ENCODE measurements at places on chromosomes 4 and X.

- DNase-seq: no peak
Measured at GRCh38 chr4:139266208-139266582, 13.8 kb downstream of the MGARP start.

- DNase-seq: no peak
Measured at GRCh38 chr4:109334129-109335105, 32.0 kb upstream of the COL25A1 start.

DNA sequence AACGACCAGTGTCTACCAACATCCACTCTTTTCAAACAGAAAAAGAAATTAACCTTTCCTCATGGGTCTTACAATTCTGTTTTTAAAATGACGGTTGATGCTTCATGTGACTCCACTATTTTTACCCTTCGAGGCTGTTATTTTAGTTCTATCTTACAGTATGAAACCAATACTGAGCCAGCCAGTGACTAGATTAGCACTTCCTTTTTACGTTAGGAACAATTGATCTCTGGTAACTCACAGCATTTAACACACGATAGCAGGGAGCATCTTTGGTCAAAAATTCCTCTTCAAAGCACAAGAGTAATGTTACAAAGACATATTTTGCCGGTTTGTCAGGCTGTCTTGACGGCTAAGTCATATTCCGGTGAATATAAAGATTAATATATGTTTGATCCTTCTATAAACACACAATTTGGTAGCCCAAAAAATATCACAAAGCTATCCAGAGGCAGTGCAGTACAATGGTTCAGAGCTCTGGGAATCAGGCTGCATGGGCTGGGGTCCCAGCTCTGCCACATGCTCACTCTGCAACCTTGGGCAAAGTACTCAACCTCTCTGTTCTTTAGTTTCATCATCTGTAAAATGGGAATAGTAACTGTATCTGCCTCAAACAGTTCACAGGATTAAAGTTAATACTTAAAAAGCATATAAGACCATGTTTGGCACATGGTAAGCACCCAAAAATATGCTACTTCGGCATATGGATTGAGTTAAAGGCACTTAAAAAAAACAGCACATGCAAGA lies 62.9 kb upstream of the TXK start:
- no peak for DNase-seq

GRCh38 chr4:67048530-67048929 lies 496.8 kb downstream of the CENPC start:
- DNase-seq: no peak

GRCh38 chrX:47321386-47321785 lies 49.0 kb upstream of the ZNF157 start:
- no peak for DNase-seq

- no peak for DNase-seq
Measured at GRCh38 chrX:104250470-104250869, 4.3 kb downstream of the ESX1 start.

DNA sequence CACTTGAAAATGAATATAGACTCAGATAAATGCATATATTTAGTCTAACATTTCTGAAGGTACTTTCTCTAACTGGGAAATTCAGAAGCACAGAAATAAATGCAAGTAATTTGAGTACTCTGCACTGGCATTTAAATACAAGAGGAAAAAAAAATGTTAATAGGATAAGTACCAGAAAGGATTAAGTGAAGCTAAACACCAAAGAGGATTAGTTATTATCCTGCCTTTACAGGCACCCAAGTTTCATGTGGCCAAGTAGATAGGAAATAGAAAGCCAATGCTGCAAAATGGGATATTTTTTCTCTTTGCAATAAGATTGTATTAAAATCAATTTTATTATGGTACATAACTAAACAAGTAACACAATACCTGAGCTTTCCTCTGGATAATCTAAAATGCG lies 762.5 kb downstream of the PCDH7 start:
- no peak for DNase-seq

DNA sequence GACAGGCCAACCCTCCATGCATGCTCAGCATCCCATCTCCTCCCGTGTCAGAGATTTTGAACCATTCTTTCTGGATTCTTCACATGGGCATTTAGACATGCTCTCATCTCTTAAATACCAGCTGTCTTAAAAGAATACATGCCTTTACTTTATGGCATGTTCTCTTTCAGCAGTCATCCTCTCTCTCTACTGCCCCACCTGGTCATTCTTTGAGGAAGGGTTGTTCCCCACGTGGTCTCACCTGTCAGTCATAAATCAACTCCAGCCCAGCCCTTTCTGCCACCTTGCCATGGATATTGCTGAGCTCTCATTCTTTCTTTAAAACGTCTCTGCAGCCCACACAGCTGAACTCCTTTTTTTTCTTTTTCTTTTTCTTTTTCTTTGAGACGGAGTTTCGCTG lies 111.3 kb downstream of the ARHGAP10 start:
- DNase-seq: no peak

DNA sequence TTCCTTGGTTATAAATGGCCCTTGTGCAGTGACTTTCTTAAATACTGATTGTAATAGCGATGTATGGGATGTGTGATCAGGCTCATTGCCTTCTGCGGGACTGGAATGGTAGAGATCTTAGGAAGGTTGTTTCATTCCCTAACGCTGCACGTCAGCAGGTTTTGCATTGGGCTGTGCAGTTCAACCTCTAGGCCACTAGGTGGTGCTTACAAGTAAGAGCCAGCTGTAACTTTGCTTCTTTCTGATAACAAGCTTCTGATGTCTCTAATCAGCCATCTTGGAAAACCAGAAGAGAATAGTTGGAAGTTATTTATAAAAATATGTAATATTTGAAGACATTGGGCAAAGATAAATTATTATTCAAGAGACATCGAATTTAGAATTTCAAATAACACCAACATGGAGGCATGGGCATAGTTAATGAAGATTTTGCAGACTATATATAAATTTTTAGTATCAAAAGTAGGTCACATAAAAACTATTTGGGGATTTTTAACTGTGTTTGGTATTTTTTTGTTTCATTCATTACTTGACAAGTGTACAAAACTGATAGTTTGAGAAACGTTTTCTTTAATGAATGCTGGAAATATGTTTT lies 339.7 kb upstream of the PCDH7 start:
- peak; percentile 40 for DNase-seq

DNA sequence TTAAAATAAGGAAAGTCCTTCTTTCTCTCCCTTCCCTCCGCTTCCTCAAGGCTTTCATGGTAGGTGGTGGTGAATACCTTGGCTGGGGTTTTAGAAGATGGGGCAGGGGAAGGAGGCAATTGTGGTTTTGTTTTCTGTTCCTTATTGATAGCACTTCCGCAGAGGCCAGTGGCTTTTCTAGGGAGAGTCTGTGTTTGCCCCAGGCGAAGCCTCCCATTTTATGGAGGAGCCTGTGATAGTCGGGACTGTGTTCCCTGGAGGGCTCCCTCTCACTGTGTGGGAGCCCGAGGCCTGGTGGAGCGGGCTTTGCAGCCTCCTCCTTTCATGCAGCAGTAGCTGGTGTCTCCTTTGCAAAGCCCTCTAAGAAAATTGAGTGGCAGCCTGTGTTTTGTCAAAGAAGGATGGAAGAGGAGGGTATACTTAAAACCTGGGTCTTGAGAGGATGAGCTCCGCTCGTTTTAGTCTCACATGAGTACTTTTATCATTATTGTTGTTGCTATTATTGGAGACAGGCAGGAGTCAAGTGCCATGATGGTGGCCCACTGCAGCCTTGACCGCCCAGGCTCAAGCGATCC lies 29.8 kb upstream of the STOX2 start:
- no peak for DNase-seq

GRCh38 chr4:156770140-156770539 lies 201.5 kb downstream of the PDGFC start:
- DNase-seq: no peak

GRCh38 chr4:89610236-89610635 lies 226.7 kb downstream of the SNCA start:
- no peak for DNase-seq

DNA sequence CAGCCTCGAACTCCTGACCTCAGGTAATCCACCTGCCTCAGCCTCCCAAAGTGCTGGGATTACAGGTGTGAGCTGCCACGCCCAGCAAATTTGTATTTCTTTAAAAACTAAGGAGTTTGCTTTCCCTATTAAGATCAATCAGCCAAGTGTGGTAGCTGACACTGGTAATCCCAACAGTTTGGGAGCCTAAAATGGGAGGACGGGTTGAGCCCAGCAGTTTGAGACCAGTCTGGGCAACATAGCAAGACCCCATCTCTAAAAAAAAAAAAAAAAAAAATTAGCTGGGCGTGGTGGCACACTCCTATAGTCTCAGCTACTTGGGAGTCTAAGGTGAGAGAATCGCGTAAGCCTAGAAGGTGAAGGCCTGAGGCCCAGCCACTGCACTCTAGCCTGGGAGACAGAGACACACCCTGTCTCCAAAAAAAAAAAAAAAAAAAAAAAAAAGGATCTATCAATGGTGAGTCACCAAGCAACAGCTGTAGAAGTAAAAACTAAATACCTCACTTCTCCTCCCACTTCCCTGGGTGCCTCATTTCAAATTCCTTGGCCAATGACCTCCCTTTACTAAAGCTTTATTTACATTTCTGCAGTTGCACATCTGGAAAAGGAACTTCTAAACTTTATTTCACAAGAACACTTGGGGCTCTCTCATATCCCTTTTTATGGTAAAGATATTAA lies 54.5 kb downstream of the LDB2 start:
- DNase-seq: peak; percentile 10

DNA sequence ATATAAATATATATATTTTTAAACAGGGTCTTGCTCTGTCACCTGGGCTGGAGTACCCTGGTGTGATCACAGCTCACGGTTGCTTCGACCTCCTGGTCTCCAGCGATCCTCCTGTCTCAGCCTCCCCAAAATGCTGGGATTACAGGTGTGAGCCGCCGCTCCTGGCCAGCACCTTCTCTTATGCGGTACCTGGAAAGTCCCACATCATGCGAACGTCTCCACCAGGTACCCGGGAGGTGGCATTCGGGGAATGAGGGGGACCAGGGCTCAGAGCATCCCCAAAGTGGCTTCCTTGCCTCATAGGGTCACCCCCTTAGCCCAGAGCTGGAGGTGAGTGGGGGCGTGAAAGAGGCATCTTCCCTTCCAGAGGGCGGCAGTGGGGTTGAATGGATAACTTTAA lies 84.0 kb upstream of the PPP2R3B start:
- no peak for DNase-seq

GRCh38 chrX:84487365-84488353 lies 14.6 kb downstream of the HDX start:
- no peak for DNase-seq

DNA sequence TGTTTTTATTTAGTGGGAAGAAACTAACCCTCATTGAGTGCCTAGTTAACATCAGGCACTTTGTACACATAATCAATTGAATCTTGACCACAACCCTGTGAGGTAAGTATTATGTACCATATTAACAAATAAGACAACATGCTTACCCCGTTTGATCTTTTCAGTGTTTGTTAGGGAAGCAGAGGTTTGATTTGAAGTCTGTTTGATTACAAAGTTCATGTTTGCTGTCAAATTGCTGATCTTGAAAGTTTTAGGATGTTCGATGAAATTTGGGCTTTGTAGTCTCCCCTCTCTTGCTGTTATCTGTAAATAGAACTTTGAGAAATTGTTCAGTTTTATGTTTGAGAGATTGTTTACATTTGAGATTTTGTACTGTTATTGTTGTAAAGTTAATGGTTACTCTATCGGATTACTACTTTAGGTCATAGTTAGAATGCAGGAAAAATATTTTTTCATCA lies 13.4 kb upstream of the ADH4 start:
- no peak for DNase-seq

GRCh38 chrX:69374569-69374968 lies 129.6 kb upstream of the NALF2 start:
- DNase-seq: no peak

DNA sequence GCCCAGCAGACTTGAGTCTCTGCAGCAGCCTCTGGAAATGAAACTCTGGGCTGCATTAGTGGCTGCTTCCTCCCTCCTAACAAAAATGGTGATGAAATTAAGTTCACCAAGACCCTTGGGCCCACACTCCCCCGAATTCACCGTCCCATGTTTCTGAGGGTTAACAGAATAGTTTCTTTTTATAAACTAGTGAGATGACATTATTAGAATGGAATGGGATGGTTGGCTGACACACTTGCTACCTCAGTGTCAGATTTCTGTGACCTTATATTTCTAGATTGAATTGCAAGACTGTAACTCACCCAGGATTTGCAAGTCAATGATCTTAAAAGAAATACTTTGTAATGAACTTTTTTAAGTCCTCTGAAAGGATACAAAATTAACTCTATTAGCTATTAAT lies 127.1 kb downstream of the SHROOM3 start:
- DNase-seq: peak; percentile 87

Measured in kidney glomerular epithelial cell (primary cell).